ENCODE measurements at places on chromosomes 7 and 10.

DNA sequence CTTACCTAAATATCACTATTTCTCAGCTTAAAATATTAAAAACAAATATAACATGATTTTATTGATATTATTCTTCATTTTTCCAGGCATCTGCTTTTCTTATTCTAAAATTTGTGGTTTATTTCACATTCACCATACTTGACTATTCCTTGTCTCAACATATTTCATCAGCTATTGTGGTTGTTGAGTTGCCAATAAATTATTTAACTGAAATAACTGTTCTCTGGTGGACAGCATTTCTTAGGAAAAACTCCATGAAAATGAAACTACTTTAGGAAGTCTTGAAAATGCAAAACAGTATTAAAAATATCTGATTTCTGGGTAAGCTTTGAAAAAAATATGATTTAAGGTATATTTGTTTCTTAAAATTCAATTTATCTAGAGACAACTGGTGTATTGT is 122.9 kb upstream of the SEMA3A start:
- DNase-seq, result no peak

- no peak for DNase-seq
Measured at GRCh38 chr10:23381298-23382040, 36.9 kb upstream of the C10orf67 start.

GRCh38 chr7:88147341-88147740 is 72.5 kb downstream of the SRI start:
- no peak for DNase-seq

DNA sequence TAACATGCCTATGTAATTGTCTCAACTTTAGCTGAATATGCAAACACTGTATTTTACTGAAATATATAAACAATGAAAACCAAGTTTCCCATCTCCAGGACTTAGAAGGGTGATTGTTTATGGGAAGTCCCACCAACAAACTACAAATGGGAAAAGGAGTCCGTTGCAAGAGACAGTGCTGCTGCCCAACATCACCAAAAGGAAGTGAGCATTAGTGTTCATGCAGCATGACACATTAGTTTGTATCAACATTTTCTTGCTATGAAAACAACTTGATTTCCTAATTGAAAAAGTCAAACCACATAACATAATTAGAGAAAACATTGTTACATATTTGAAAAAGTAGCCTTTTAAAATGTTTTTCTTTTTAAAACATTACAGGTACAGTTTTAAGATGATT is 138.5 kb downstream of the ZNF438 start:
- no peak for DNase-seq

DNA sequence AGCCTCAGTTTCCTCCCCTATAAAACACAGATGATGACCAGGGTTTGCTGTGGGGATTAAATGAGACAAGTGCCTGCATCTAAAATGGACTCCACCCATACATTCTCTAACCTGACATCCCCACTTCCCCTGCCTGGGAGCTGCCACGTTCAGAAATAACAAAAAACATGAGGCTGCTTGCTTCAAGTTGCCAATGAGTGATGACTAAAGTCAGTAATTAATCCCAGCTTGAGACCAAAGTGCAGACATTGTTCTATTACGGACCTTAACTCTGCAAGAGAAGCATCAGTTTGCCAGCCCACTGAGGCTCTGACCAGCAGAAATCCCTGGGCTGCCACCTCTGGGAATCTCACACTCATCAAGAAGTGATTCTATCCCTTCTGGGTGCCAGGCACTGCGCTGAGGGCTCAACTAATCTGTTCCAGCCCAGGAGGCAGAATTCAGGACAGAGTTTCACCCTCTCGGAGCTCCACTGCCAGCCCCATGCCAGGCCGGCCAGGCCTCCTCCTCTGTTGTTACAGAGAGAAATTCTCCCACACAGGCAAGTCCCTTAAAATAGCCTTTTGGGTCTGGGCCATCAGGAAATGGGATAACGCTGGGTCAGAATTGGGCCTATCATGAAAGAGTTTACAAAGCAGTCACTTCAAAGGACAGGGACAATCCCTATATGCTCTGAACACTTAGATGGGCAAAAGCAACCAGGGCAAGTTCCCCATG is 11.4 kb downstream of the SH3PXD2A start:
- no peak for DNase-seq

DNA sequence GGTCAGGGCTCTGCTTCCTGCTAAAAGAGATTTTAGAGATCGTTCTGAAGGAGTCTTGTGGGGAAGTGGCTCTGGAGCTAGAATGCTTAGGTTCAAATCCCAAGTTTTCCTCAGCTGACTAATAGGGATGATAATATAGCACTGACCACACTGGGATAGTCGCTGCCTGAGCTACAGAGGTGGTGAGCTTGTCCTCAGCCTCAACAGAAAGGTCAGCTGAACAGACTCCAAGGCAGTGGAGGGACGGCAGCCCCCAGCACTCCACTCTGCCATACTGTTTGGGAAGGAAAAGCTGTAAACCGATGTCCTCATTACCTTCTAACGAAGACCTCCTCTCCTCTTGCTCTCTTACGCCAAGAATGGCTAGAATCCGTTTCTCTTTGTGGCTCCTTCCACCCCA is 36.2 kb downstream of the KAT6B start:
- no peak for DNase-seq

All from stimulated activated naive CD4-positive, alpha-beta T cell treated with Interleukin-2 at 50 U/mL for 16 hours (primary cell).